ENCODE measurements at places on chromosomes 6 and 20.

DNA sequence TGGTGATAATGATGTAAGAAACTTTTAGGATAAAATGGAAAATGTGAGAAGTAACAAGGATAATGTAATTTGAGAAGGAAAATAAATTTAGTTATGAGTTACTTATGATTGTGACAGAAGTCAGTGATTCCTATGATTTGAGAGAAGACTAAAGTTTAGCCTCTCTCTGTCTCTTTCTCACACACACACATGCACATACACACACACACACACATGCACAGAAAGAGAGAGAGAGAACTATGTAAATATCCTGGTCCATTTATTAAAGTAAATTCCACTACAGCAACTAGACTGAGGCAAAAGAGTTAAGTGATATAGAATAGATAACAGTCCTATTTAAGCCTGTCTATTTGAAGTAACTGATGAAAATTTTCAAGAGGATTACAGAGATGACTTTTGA, 375.2 kb downstream of the CD109 start:
- no peak for DNase-seq

DNA sequence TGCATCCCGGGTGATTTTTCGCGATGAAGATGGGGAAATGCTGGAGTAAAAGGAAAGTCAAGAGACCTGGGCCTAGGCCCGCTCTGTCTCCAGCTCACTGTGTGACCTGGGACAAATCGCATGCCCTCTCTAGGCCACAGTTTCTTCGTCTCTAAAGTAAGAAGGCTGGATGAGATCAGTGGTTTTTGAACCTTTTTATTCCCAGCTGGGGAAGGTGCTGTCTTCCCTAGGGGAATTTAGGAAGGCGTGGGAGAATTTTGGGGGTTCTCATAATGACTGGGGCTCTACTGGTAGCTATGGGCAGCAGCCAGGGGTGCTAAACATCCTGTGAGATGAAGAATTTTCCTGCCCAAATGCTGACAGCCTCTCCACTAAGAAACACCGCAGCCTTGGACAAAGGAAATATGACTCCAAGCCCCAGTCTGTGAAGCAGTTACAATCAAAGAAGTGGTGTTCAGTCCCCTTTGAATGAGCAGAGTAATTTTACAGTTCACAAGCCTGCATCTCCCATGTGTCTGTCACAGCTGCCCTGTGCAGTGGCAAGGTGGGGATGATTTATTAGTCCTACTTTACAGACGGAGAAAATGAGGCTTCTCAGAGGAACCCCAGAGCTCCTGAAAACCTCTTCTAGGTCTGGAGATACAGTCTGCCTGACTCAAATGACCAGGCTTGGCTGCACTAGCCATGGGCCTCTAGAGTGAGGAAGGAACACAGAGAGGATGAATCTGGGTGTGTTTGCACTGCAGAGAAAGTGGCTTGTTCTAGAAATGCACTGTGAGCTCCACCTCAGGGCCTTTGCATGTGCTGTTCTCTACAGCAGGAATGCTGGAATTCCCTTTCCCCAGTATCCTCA, 57.2 kb downstream of the RAB44 start:
- no peak for DNase-seq

DNA sequence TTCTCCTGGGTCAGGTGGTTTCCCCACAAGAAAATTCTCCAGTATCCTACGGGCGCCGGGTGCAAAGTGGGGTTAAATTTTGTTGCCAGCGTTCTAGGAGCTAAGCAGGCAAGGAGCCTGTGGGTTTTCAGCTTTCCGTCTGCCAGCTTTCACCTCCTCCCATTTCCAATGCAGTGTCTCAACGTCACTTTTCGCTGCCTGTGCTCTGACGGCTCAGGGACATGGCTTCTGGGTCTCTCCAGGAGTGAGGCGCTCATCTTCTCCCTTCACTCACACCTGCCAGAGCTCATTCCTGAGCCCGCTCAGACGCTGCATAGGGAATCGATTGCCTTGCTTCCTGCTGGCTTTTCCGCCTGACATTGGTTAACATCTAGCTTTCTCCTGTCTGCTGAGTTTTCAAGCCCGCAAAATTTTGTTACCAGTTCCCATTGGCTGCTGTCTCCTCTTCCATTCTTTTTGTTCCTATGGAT, 7.3 kb upstream of the NAA20 start:
- DNase-seq, result no peak

DNA sequence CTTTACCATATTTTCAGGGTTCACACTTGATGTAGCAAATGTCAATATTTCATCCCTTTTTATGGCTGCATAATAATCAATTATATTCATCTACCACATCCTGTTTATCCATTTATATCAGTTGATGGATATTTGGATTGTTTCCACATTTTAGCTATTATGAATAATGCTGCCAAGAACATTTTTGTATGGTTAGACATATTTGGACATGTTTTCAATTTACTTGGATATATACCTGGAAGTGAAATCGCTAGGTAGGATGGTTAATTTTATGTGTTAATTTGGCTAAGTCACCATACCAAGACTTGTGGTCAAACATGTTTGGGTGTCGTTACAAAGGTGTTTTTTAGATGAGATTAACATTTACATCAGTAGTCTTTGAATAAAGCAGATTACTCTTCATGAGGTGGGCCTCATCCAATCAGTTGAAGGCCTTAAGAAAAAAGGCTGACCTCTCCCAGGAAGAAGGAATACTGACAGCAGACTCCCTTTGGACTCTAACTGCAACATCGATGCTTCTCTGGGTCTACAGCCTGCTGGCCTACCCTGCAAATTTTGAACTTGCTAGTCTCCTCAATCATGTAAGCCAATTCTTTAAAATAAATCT, 196.5 kb downstream of the BACH2 start:
- DNase-seq, result peak; percentile 83

DNA sequence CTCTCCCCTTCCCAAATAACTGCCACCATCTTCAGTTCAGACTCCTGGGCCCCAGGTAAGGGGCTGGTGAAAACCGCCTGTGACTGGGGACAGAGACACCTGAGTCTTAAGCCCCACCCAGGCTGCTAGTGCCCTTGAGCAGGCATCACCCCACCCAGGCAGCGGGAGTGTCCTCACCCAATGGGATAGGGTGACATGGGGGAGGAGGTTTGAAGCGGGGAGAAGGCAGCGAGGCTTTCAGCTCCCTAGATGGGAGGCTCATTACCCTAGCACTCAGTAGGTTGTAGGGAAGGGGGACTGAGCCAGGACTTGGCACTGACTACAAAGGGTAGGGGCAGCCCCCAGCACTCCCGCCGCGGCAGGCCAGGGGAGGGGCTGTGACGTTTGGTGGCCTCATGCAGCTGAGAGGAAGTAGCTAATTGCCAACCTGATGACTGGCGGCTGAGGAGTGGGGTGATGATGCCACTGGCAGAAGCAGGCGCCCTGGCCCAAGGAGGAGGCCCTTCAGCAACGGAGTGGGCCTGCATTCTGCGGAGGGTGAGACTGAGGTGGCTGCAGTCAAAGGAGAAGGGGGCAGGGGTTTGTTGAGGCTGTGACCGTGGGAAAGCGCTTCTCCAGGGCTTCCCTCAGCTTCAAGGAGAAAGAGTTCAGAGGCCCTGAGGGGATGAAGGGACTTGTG, 126.9 kb downstream of the MRPL14 start:
- peak; percentile 49 for DNase-seq

- no peak for DNase-seq
Measured at GRCh38 chr6:129817821-129818220, 43.3 kb downstream of the TMEM244 start.

GRCh38 chr6:46098678-46099077, 31.1 kb upstream of the ENPP4 start:
- no peak for DNase-seq

GRCh38 chr6:117481926-117482239, 591 bp upstream of the DCBLD1 start:
- DNase-seq, result no peak

- no peak for DNase-seq
Measured at GRCh38 chr6:11039040-11039439, 5.1 kb downstream of the ELOVL2 start.

- no peak for DNase-seq
Measured at GRCh38 chr6:110422444-110422822, 7.1 kb upstream of the DDO start.

DNA sequence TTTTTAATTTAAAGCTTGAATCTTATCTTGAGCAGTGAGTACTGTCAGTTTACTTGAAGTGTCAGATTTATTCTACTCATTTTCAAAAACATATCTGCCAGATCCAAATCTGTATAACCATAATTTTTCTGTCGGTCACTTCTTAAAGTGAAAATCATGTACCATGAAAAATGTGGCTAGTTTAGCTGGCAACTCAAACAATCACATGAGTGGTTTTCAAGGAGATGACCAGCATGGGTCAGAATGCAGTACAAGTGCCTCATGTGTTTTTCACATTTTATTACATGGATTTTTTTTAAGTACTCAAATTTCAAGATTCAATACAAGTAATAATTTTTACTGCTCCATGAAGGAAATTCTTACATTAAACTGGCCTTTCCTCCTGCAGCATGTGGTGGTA, 11.0 kb upstream of the SAMD5 start:
- no peak for DNase-seq

GRCh38 chr6:130730600-130730999, 96.6 kb upstream of the SMLR1 start:
- no peak for DNase-seq

GRCh38 chr6:124590001-124590400, 372.2 kb upstream of the RNF217 start:
- DNase-seq, result peak; percentile 33

DNA sequence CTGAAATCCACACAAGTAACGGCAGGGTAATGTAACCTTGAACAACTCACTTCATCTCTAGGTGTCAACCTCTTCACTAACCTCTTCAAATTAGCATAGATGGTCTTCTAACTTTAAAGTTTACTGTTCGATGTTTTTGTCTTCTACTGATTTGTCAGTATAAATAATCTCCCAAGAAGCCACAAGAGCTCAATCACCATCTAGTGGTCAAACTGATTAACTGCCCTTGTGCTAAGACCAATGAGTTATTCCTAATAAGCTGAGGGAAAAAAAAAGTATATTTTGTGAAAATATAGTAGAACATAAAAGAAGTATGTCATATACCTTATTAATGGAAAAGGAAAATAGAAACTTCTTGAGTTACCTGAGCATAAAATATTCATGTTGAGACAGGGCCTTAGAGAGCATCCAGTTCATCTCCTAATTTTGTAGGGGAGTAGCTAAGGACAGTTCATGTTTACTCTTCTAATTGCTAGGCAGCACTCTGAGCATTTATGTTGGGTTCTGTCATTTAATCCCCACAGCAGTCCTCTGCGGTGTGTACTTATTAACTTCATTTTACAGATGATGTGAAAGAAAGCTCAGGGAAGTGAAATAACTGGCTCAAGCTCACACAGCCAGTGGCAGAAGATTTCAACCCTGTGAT, 317.1 kb downstream of the ESR1 start:
- peak; percentile 74 for DNase-seq

DNA sequence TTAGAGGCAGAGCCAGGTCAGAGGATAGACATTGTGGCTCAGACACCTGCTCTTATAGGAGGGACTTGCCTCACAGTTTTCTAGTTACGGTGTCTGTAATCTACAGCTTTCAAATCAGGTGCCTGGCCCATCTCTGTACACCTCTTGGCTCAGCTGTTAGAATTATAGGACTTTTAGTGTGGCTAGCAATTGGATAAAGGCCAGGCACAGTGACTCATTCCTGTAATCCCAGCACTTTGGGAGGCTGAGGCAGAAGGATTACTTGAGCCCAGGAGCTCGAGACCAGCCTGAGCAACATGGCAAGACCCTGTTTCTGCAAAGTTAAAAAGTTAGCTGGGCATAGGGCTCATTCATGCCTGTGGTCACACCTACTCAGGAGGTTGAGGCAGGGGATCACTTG, 20.0 kb downstream of the BRPF3 start:
- DNase-seq, result peak; percentile 41

DNA sequence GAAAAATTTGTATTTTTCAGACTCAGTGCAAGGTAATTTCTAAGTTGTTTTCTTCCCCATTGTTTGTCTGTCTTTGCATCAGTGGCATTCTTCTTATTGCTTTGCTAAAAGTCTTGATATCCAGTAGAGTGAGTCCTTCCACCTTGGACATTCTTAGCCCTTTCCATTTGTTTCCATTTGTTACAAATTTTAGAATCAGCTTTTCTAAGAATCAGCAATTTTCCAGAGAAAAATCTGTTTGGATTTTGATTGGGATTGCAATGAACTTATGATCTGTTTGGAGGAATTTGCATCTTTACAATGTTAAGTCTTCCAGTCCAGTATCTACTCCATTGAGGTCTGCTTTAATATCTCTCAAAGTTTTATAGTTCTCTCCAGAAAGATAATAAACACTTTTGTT, 36.4 kb downstream of the LRRN4 start:
- DNase-seq, result no peak

DNA sequence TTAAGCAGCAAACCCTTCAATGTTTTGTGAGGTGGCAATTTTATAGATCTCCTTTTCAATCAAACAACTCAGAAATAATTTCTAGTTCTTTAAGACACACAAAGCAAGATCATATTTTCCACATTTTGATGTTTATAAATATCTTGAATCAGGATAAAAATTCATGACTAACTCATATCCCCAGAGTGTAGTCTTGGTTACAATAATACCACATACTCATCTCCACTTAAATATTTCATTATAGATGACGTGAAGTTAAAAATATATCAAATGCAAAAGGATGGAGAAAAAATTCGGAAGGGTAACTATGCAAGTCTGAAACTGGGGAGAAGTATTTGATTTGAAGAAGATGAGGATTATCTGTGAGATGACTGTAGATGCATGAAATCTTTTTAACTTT, 59.8 kb upstream of the HIVEP1 start:
- no peak for DNase-seq

DNA sequence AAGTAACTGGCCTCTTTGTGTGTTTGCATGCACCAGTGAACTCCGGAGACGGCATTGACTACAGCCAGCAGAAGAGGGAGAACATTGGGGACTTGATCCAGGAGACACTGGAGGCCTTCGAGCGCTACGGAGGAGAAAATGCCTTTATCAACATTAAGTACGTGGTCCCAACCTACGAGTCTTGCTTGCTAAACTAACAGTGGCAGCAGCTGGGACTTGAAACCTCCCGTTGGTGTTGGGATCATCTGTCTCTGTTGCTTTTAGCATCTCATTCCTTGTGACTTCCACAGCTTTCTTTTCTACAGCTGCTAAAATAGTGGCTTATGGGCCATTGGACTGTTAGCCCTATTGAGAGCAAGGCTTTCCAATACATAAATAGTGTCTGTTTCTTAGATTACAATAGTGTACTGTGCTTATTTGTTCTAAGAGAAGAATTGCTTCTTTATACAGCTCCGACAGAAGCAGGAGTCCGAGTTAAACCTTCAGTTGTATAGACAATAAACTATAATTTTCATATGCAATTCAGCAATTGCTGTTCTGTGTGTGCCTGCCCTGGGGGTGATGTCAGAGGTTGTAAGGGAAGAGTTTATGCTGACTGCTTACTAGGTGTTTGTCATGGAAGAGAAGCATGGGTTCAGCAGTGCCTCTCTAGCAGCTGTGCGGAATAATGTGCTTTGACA, 99.6 kb upstream of the QKI start:
- DNase-seq, result no peak

DNA sequence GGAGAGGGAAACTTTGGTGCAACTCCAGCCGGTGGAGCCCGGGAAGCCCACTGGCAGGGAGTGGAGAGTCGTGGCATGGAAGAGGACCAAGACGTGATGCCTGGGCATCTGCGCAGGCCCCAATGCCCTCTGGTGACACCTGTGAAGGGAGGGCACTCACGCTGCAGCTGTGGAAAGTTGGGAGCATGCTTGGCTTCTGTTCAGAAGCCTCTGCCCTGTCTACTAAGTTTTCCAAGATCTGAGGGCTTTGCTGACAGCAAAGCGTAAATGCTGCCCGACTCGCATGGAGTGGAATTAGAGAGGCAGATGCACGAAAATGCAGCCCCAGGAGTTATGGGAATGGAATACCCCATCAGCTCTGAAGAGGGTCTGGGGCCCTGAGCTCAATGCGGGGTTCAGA, 75.7 kb downstream of the SYNDIG1 start:
- DNase-seq, result no peak

GRCh38 chr20:53354314-53354713, 239.3 kb downstream of the ZNF217 start:
- DNase-seq, result no peak
